ENCODE measurements at places on chromosomes 5 and 9.

- no peak for DNase-seq
Observed at GRCh38 chr5:173689737-173690360, 73.4 kb upstream of the BOD1 start.

DNA sequence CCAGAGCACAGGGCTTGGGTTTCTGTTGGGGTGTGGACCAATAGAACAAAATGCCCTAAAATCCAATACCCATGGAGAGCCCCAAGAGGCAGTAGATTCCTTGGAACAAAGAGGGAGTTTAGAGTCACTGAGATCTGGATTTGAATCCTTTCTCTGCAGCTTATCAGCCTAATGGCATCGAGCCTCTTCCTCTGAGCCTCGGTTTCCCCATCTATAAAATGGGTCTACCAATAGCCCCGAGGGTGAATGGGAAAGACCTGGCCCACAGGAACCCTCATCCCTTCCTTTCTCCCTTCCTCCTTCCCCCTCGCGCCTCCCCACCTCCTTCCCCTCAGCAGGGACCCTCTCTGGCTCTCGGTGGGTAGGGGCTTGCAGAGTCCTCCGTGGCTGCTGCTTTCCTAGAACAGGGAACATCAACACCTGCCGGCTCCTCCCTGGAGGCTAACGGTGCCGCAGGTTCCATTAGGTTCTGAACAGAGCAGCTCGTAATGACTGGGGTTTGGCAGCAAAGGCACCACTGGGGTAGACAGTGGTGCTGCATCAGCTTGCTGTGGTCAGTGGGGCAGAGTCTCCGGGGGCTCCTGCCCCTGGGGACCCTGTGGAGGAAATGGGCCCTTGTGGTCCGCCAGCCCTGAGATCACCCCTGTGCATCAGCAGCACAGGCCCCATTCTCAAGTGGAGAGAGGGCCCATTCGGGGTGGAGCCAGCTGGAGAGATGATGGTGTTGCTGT is 40.3 kb downstream of the NEK6 start:
- DNase-seq, result no peak

GRCh38 chr9:126491949-126492348 is 121.8 kb upstream of the LMX1B start:
- no peak for DNase-seq

DNA sequence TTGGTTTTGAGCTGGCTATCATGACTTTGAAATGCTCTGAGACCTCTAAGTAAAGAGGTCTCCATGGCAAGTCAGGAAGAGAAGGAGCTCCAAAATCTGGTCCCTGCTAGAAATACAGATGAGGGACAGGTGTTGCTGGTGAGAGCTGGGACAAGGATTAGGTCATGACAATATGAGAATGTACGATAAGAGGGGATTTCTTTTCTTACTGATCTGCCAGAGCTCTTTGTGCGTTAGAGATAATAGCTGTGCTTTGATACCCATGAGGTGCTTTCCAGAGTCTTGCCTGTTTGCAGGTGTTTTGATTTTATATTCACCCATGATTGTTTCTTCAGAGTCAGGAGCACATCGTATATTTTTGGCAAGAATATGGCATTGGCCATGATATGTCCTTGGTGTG is 56.5 kb downstream of the ANKRD33B start:
- DNase-seq, result no peak

GRCh38 chr9:24518545-24518944 is 27.2 kb downstream of the IZUMO3 start:
- DNase-seq, result no peak

GRCh38 chr5:82152978-82153481 is 125.1 kb downstream of the RPS23 start:
- DNase-seq, result no peak

GRCh38 chr5:158847772-158848171 is 251.9 kb downstream of the EBF1 start:
- DNase-seq, result no peak

DNA sequence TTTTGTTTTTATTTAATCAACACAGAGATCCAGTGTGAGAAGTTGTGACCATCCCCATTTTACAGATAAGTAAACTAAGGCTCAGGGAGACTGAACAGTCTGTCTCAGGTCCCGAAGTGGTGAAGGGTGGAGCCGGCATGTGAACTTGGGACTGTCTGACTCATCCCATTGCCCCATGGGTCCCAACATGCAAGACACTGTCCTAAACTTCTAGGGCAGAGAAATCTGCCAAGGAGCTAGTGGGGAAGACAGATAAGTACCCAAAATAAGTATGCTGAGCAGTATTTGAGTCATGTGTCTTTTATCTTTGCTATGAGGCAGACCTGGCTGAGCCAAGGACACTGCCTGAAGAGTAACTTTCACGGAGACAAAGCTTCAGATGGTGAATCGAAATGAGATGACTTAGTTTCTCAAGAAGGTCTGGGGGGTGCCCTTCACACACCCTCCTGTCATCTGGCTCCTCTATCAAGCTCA is 64.3 kb upstream of the SLC25A51 start:
- no peak for DNase-seq

GRCh38 chr9:93053781-93054331 is 4.6 kb upstream of the SUSD3 start:
- DNase-seq, result no peak

GRCh38 chr9:112322701-112323377 is 10.6 kb downstream of the PTBP3 start:
- no peak for DNase-seq

GRCh38 chr9:125683486-125683885 is 23.5 kb downstream of the MAPKAP1 start:
- DNase-seq, result no peak

DNA sequence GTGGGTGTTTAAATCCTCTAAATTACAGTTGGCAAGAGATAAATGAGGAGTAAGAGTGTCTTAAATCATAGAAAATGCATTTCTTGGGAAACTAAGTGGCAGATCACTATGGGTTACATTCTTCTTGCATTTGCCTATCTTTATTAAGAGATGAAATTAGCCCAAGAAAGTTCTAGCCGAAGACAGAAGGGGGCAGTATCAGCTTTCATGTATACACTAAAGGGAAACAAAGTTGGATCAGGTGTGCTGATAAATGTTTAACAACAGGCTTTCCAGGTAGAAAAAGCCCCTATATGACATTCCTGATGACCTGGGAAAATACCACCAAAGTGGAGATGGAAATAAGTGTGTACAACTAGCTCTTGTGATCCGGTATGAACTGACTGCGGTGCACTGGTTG is 81.9 kb upstream of the TLR4 start:
- DNase-seq, result no peak

DNA sequence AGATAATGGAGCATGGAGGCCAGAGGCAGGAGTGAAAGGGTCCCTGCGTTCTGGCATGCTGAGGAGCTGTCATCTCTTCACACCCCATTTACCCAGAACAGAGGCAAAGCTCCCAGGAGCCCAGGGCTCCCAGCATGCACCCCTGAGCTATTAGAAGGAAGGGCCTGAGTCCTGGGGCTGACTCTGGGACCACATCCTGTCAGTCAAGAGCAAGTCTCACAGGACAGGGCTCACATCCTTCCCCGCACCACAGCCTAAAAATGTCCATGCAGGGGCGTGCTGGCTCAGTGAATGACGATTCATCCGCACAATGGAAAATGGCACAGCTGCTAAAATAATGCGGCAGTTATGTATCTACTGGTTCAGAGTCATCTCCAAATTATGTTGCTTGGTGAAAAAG is 31.4 kb downstream of the CAMK2A start:
- DNase-seq, result no peak

DNA sequence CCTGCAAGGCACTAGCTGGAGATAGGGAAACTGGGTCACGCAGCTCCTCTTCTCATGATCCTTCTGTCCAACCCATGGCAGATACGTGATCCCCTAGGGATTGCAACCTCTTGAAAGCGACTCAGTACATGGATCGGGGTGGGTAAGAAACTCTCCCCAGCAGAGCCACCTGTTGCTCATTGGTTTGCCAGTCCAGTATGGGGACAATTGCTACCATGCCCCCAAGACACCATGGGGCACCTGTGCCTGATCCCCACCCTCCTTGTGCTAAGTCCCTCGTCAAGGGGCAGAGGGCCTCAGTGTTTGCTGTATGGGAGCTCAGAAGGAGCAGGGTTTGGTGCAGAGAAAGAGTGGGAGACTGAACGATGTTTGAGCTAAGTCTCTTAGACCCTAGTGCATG is 500.9 kb downstream of the ENC1 start:
- DNase-seq, result no peak

DNA sequence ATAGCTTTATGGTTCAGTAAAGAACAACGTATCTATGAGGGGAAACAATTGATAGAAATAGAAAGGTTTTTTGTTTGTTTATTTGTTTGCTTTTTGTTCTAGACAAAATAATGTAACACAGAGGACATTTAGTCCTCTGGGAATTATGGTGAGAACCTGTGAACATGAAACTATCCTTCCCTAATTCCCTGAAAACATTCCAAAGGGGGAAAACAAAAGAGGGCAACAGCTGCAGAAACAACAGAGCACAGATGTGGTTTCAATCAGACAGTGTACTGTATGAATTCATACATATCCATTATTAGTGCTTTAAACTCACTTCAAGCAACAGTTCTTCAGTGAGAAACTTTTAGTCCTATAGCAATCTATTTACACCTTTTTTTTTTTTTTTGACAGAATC is 1489.8 kb upstream of the C9orf72 start:
- DNase-seq, result no peak

GRCh38 chr5:134466241-134467069 is 54.8 kb upstream of the CDKN2AIPNL start:
- DNase-seq, result peak; percentile 13

GRCh38 chr5:96902876-96903275 is 26.6 kb downstream of the ERAP2 start:
- DNase-seq, result no peak

- DNase-seq, result no peak
Observed at GRCh38 chr9:87609002-87609401, 111.3 kb downstream of the DAPK1 start.

- DNase-seq, result no peak
Observed at GRCh38 chr9:83020864-83021263, 42.1 kb downstream of the RASEF start.

GRCh38 chr5:21918451-21918850 is 934.7 kb downstream of the CDH12 start:
- no peak for DNase-seq

GRCh38 chr5:22780756-22781155 is 72.4 kb downstream of the CDH12 start:
- DNase-seq, result no peak

- DNase-seq, result peak; percentile 49
Observed at GRCh38 chr9:124216474-124217176, 41.1 kb upstream of the NEK6 start.

- DNase-seq, result no peak
Observed at GRCh38 chr9:15010581-15010980, 100.4 kb upstream of the FREM1 start.

- no peak for DNase-seq
Observed at GRCh38 chr9:97903177-97903576, 19.1 kb downstream of the TRMO start.

GRCh38 chr5:23071682-23072081 is 218.5 kb upstream of the CDH12 start:
- no peak for DNase-seq

DNA sequence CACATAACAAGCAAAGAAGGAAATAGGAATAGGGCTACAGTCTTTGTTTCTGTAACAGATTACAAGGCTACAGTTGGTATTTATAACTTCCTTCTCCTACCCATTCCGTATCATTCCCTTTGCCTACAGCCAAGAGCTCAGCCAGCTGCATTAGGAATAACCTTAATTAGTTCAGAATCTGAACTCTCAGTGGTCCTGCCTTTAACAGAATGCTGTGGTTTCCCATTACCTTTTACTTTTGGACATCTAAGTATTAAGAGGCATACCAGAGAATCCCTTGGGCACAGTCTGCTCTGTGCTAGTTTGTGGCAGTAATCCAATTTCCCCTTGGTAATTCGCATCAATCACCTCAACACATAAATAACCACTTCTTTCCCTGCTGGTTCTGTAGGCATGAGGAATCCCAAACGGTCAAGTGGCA is 44.2 kb downstream of the PKD2L2 start:
- no peak for DNase-seq

DNA sequence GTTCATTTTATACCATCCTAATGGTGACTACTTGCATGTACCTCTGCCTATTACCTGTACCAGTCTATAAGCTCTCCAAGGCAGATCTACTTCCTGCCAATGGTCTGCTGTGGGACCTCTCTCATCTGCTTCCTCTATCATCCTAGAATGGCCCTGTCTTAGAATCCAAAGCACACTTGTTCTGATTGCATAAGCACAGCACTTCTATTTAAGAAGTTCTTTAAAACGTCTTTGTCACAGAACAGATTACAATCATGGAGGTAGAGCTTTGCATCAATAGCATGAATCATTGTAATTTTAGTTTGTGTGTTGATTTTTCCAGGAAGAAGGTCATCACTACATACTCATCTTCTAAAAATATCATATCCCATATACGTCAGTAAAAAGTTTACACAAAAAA is 131.8 kb upstream of the ACOT12 start:
- DNase-seq, result no peak

DNA sequence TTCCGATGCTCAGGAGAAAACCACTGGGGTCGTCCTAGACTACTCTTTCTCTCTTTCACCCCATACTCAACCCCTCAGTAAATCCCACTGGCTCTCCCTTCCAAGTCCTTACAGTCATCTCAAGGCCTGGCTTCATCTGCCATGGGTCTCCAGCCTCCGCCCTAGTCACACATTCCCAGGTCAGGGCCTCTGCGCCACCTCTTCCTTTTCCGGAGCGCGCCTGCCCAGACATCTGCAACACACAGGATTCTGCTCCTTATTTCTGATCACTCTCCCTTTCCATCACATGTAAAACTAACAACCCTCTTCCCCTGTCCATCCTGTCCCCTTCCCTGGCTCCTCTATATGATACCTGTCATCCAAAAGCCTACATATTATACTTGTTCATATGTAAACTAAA is 39.8 kb downstream of the RAPGEF1 start:
- DNase-seq, result no peak

DNA sequence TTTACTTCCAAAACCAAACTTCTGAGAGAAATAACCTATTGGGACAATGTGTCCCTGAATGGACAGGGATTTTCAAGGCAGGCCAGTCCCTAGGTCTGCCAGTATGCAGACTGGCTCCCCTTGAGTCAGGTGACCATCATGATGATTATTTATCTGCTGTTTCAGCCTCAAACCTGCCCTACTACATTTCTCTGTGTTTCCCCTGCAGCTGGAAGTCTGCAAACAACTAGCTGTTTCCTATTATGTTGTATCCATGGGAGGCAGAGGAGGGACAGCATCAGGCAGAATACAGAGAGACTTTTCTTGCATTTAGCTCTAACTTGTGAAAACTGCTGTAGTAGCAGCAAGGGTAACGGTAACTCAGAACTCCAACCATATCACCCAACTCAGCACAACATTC is 36.2 kb upstream of the IFNK start:
- DNase-seq, result no peak

DNA sequence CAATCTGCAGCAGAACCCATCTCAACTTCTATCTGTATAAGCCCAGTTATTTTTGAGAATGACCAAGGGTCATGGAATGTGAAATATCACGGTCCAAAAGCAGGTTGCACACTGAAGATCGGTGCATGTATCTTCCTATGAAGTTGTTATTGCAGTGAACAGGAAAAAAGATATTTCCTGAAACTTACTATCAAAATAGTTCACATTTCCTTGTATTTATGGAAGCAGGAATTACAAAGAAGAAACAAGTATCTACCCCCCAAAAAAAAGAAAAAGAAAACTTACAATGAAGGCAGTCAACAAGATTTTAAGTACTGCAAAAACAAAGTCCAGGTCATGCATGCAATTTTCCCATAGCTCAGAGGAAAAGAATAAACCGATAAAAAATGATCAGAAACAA is 70.0 kb downstream of the MPDZ start:
- no peak for DNase-seq

All from activated T-cell treated with anti-CD3 and anti-CD28 coated beads for 24 hours (primary cell).